ENCODE measurements at places on chromosomes 6 and 20.

- DNase-seq = no peak
These were observed 44.8 kb downstream of the PDE10A start for GRCh38 chr6:165618241-165618640.

DNA sequence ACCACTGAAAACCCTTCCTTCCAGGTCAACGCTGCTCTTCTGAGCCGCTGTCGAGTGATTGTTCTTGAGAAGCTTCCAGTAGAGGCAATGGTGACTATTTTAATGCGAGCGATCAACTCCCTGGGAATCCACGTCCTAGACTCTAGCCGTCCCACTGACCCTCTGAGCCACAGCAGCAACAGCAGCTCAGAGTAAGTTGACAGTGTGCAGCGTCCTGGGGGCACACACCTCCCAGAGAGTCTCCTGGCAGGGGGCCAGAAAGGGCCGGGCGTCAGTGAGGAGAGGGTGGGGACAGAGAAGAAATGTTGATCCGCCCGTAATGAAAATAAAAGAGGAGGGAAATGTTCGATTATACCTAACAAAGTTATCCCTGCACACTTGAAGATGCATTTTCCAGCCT lies 5.0 kb downstream of the WRNIP1 start:
- no peak for DNase-seq

- DNase-seq = no peak
These were observed 789.7 kb downstream of the FRK start for GRCh38 chr6:115270953-115271352.

DNA sequence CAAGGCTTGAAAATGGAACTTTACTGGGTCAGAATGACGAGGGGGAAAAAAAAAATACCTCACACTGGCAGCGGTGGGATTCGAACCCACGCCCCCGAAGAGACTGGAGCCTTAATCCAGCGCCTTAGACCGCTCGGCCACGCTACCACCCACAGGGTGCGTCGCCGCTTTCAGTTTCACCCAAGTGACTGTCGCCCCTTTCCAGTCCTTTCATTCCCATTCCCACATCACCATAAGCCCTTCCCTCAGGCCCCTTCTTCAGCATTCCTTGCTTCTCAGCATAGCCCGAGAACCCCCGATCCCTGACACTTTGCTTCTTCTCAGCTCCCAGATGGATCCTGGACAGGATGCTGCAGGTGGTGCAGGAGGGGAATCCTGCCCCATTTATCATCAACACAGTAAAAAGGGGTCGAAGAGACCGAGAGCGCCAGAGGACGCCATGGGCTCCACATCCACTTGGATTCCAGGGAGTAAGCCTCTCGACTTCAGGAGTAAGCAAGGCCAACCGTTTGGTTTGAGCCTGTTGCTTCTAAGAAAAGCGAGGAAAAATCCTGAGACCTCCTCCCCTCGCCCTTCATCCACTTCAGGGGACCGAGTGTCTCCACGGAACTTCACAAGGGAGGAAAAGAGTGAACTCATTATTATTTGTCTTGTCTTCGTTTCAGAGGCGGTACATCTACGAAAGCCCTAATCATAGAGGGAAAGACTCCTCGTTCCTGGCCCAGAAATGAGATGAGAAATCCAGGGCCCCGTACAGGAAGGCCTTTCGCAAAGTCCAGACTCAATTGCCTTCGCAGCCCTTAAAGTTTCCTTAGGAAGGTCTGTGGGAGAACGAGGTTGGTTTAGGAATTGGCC lies 20.0 kb upstream of the TRIM27 start:
- DNase-seq = no peak

DNA sequence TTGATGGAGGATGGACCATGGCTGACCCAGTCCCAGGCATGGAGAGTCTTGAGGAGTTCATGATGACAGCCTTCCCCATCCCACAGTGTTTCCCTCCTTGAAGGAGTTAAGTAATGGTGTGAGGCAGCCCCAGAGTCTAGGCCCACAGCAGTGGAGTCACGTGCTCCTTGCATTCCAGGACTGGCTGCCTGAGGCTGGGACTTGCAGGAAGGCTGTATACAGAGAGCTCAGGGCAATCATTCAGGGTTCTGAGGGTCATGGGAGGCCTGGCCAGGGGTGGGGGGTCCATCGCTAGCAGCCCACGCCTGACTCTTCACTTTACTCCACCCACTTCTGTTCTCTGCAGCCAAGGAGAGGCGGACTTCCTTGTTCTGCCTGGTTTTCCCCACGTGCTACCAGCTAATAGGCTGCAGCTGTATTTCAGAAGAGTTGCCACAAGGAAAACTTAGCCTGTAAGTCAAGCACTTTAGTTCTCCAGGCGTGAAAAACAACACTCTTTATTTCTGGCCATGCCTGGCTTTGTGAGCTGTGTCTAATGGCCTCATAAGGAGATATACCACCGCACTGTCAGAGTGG lies 272.5 kb downstream of the DHX35 start:
- DNase-seq = no peak

DNA sequence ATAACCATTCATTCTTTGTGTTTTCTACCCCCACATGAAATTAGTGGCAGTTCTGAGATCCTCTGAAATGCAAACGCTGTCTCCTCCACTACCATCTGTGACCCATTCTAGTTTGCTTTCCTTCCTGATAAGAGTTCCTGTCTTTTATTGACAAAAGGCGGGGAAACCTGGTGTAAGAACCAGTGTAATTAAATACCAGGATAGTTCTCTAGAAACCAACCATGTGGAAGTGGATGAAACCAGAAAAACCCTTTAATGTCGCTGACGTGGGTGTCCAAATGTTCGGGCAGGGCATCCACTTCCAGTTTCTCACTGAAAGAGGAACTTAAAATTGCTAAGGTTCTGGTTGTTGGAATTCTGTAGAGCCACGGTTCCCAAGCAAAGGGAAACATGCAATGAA lies 79.1 kb downstream of the TNFRSF21 start:
- no peak for DNase-seq

DNA sequence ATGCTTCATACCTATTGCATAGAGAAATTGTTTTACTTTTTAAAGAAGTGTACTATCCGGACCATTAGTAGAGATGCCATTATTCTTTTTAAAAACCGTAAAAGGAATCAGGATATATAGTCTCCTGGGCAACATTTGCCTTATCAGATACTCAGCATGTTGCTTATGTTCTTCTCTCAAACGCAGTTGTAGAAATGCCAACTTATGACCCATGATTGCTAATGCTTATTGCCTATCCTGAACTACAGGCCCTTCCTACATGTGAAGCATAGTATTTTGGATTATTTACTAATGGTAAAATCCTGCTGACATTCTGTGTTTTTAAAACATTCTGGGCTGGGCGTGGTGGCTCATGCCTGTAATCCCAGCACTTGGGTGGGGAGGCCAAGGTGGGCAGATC lies 99.5 kb downstream of the FOXO3 start:
- DNase-seq = no peak

- DNase-seq = no peak
These were observed 38.6 kb upstream of the IRF4 start for GRCh38 chr6:352896-353470.

DNA sequence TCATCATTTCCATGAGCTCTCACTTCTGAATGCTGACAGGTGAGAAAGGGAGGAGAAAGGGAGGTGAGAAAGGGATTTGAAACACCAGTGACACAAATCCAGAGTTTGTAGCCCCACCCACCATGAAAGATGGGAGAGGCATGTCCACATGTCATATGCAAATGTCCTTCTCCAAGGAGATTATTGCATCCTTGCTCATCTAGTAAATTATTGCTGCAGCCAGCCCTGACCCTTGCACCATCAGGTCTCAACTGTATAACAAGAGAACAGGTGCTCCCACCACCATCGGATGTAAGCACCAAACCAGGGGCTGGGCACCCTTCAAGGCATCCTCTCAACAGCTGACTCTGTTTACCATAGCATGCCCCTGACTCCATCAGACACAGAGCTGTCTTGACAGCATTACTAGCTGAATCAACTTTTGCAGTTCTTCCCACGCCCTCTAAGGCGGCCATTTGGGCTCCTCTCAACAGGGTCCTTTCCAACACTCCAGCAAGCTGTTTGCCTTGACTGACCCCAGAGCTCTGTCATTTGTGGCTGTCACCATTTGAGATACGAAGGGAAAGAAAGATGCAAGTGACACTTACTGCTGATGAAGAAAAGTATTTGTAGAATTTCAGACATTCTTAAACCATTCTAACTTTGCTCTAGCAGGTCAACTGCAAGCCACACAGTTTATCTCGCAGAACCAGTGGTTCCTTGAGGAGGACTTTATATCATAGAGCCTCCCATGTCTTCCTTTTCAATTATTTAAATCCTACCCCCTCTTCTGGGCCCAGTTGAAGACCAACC lies 14.2 kb downstream of the GFOD1 start:
- no peak for DNase-seq

DNA sequence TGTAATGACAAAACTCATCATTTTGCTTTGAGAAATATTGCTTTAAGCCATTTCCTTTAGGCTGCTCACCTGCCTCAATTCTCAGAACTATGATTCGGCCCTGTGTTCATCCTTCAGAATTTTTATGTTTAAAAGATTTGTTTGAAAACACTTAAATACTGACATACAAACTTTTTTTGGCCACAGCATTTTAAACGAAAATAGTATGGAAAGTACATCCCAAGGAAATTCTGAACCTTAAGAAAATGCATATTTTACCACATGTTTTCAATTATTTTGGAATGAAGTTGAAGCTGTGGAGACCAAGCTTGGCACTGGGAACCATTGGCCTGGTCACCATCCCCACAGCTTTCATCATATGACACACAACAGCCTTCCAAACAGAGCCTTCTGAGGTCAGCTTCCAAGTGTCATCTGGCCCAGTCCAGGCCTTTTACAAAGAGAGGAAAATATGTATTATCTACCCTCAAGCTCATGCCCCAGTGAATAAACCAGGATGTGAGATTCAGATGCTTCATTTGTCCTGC lies 83.3 kb downstream of the SOD2 start:
- no peak for DNase-seq

- peak; percentile 41 for DNase-seq
These were observed 22.7 kb upstream of the RNF24 start for GRCh38 chr20:4038047-4038459.

- DNase-seq = no peak
These were observed 34.6 kb downstream of the PANK2 start for GRCh38 chr20:3923818-3924217.

- no peak for DNase-seq
These were observed 14.6 kb upstream of the FAXC start for GRCh38 chr6:99364026-99364425.

DNA sequence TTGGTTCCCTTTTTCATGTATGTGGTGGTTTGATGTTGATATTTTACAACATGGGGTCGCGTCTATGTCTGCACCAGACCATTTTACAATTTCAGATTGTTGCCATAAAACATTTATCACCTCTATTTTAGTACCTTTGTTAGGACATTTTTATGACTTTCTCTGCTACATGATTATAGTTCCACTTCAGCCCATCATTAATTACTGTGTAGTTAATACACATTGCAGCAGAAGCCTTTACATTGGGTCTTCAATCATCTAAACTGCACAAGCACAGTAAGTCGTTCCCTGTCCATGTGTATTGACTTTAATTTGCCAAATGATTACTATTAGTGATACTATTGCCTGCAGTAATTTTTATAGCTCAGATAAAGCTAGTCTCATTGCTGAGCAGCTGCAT lies 15.7 kb upstream of the TMEM217 start:
- no peak for DNase-seq

GRCh38 chr6:3857468-3858456 lies 8.6 kb downstream of the FAM50B start:
- DNase-seq = no peak

DNA sequence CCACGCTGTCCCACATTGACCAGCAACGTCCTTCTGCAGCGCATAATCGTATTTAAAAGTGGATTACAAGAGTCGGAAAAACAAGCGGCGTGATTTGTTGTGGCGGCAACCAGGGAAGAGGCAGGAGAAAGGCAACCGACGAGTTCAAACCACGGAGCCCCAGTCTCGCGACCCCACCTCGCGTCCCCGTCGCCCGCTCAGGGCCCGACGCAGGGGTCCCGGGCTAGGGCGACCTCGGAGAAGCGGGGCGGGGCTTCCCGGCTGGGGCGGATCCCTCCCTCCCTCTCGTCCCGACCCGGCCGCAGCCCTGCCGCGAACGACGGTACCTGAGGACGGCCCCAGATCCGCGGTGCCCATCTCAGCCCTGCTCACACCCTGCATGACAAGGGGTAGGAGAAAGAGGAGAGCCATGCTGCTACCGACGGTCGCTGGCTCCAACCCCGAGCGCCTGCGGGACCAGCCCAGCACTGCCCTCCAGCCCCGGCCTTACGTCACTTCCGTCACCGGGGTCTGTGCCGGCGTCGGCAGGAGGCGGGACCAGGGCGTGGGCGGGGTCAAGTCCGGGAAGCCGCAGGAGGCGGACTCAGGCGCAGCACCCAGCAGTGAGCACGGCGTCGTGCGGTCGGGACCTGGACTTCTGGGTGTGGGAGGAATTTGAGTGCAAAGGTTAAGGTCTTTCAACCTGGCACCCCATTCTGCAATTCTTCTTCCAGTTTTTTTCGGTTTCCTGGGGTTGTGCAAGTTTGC lies at the start of gene IFNGR1:
IFNGR1 (minus strand) TSS at position 469 of the 747 bp plus-strand sequence; CDS start at position 411, 58 bp downstream.
- DNase-seq = peak; percentile 90

DNA sequence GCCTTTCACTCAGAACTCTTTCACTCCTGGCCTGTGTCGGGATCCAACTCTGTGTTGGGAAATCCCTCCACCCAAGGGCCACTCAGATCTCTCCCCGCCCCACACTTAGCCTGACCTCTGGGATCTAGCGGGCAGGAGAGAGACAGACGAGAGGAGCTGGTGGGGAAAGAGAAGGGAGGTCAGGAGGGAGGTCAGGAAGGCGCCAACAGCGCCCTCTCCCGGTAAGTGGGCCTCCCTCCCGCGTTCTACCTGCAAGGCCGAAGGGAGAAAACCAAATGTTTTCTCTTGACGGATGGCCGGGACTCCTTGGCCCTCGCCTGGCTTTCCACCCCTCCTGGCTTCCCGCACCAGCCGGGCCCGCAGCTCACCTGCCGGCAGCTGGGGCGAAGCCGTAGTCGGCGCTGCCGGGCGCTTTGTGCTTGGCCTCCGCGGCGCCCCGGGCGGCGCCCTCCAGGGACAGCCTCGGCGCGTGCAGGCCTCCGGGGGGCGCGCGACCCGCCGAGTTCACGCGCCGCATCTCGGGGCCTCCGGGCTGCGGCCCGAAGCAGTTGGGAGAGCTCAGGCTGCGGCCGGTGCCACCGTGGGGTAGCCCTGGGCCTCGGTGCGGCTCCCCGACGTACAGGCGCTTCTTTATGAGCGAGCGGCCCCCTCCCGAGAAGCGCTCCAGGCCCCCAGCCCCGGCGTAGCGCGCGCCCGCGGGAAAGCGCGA lies 38.2 kb downstream of the C6orf132 start:
- peak; percentile 35 for DNase-seq

- DNase-seq = no peak
These were observed 98.5 kb downstream of the LY86 start for GRCh38 chr6:6686748-6687601.

- no peak for DNase-seq
These were observed 182.1 kb upstream of the SNX9 start for GRCh38 chr6:157640746-157641451.
